Activated CD8-positive, alpha-beta memory T cell treated with anti-CD3 and anti-CD28 coated beads, Interleukin-2, amount 10 ng/mL, durations not matched to agents 7 days and 5 days (primary cell): ENCODE measurements at places on chromosomes 6 and 20. TPM values are rescaled to one million over a fixed set of nuclear protein-coding genes. Genes with fewer than 3 reads are reported as not detected.

DNA sequence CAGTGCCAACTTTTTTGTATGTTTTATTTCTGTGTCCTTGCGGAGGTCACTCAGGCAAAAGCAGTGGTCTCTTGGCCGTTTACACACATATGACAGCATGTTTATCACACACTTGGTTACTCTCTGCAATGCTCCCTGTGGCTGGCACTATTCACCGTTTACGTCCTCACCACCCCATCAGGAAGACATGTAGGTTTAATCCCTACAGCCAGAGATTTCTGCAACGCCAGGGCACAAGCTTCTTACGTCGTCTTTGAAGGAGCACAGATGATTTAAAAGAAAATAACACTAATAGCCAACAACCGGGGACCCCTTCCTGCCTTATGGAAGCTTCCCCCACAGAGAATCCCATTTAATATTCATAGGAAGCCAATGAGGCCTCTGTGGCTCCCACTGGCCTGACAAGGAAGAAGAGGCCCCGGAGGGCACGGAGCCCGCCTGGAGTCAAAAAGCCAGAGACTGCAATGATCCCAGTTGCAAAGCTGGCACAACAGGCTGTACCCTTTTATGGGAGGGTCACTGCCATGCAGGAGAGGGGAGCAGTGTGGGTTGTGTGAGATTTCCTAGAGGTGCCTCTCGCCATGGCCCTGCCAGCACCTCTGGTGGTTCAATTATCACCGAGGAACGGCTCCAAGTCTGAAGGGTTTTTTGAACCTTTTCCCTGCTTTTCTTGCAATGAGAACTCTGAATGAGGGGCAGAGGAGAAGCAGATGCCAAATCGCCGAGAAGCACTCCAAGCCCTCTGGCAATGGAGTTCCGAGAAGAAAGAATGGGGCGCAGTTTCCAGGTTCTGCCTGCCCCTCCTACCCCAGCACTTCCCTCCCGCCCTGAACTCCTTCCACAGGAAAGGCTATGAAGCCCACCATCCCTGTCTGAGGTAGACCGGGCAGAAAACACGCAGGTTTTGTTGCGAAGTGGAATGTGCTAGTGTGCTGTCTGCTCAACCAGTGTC, 96.2 kb downstream of the THBS2 start:
- H3K27me3 ChIP-seq = peaks cover 7% of the 10 kb centered on the region
- H3K27ac ChIP-seq = no peak overlapping the region
- no peak overlapping the region for H3K4me3 ChIP-seq
- no peaks in the 10 kb centered on the region for H3K36me3 ChIP-seq
- H3K4me1 ChIP-seq = no peaks in the 10 kb centered on the region
- no peak for DNase-seq

- H3K27ac ChIP-seq = no peak overlapping the region
- no peak overlapping the region for H3K4me3 ChIP-seq
- no peaks in the 10 kb centered on the region for H3K27me3 ChIP-seq
- DNase-seq = no peak
Measured at GRCh38 chr6:48782225-48782624, 671.2 kb upstream of the PTCHD4 start.

DNA sequence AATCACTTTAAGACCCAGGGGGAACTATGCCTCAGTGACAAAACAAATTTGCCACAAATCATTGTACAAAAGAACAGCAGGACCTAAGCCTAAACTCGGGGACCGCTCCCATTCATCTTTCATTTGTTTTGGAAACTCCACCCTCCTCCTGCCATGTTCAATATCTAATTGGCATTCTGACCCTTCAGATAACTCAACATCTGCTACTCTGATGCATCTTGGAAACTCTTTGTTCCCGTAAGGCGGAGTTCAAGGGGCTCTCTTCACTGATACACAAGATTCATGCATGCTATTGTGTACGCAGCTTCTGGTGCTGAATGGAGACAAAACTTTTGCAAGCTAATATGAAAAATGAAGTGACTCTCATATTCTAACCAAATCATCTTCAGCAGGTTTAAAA, 187.6 kb downstream of the ZFP64 start:
- H3K36me3 ChIP-seq = no peaks in the 10 kb centered on the region
- no peaks in the 10 kb centered on the region for H3K4me1 ChIP-seq
- no peak overlapping the region for H3K4me3 ChIP-seq
- H3K27ac ChIP-seq = no peak overlapping the region
- no peak for DNase-seq

- no peak for DNase-seq
- H3K27me3 ChIP-seq = peaks cover 19% of the 10 kb centered on the region
- no peak overlapping the region for H3K27ac ChIP-seq
- H3K4me1 ChIP-seq = no peaks in the 10 kb centered on the region
- peaks cover 3% of the 10 kb centered on the region for H3K36me3 ChIP-seq
Measured at GRCh38 chr6:169939554-169940164, 188.2 kb downstream of the ERMARD start.

- H3K36me3 ChIP-seq = no peaks in the 10 kb centered on the region
- peaks cover 21% of the 10 kb centered on the region for H3K27me3 ChIP-seq
- DNase-seq = no peak
- H3K4me3 ChIP-seq = no peak overlapping the region
- no peak overlapping the region for H3K27ac ChIP-seq
Measured at GRCh38 chr20:57013741-57014140, 252.7 kb downstream of the BMP7 start.

DNA sequence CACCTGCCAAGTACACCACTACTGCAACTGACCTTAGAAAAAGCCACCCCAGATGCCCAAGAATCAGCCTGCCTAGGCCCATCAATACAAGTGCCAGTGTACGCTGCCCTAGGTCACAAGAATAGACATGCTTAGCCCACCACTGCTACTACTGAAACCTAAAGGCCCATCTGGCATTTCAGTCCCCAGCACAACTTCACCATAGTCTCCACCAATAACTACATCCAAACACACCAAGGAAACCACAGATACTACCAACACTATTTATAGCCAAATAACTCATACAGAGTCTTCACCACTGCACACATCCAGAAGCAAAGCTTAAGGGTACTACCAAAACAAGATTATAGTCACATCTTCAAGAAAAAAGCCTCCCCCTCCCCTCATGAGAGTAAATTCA, 28.2 kb downstream of the TREML4 start:
- no peak for DNase-seq
- no peak overlapping the region for H3K27ac ChIP-seq
- peaks cover 26% of the 10 kb centered on the region for H3K27me3 ChIP-seq
- H3K4me1 ChIP-seq = peaks cover 6% of the 10 kb centered on the region

GRCh38 chr6:159249128-159249527, 79.9 kb downstream of the FNDC1 start:
- no peak overlapping the region for H3K4me3 ChIP-seq
- H3K4me1 ChIP-seq = no peaks in the 10 kb centered on the region
- peaks cover 19% of the 10 kb centered on the region for H3K27me3 ChIP-seq
- H3K36me3 ChIP-seq = no peaks in the 10 kb centered on the region

- H3K4me3 ChIP-seq = no peak overlapping the region
- H3K4me1 ChIP-seq = peaks cover 58% of the 10 kb centered on the region
- no peak for DNase-seq
- peaks cover 68% of the 10 kb centered on the region for H3K36me3 ChIP-seq
- H3K27me3 ChIP-seq = no peaks in the 10 kb centered on the region
Measured at GRCh38 chr6:11346516-11346915, 114.0 kb upstream of the NEDD9 start.

DNA sequence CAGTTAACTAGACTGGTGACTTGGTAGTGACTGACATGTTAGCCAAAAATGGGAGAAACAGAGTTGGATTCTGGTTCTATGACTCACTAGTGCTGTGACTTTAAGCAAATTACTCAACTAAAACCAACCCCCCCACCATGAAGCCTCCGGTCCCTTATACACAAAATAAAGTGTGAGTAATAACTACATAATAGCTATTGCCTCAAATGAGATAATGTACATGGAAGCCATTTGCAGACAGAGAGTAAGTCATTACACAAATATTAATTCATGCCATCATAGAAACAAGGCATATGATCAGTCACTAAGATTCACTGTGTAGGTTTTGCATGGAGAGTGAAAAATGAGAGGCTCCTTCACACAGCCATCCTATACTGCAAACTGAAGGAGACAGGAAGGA, 111.9 kb downstream of the HIVEP2 start:
- H3K4me3 ChIP-seq = no peak overlapping the region
- peaks cover 32% of the 10 kb centered on the region for H3K4me1 ChIP-seq

- no peak overlapping the region for H3K27ac ChIP-seq
- H3K4me3 ChIP-seq = no peak overlapping the region
- no peaks in the 10 kb centered on the region for H3K27me3 ChIP-seq
- peaks cover 64% of the 10 kb centered on the region for H3K4me1 ChIP-seq
Measured at GRCh38 chr6:158043008-158043407, 61.3 kb downstream of the SYNJ2 start.

The CCN2 gene
- not detected for total RNA-seq

The KIAA1755 gene
- not detected for total RNA-seq

The KHDC1L gene
- 0.67 TPM for total RNA-seq

The CST7 gene
- total RNA-seq = 202 TPM

The PTCRA gene
- total RNA-seq = not detected

The POU5F1 gene
- total RNA-seq = not detected
